Stimulated activated CD4-positive, alpha-beta T cell treated with anti-CD3 and anti-CD28 coated beads, Interleukin-12 subunit alpha, Interleukin-12 subunit beta, amount 100 ng/mL, for 48 hours (primary cell): ENCODE measurements at places on chromosomes 2 and 18.

DNA sequence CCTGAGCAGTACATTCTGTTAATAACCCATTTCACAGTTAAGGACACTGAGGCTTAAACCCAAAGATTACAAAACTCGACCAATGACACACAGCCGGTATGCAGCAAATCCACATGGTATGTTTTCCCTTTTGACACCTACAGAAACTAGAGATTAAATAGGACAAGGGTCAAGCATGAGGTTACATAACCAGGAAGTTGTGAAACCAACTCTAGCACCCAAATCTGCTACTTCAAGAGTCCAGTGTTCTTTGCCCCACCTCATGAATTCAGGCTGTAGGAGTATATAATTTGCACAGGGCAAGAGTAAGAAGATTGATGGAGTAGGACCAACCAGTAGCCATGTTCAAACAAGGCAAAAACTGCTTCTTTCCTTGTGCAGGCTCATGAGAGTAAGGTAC, 249.8 kb downstream of the BCL11A start:
- no peak for DNase-seq

DNA sequence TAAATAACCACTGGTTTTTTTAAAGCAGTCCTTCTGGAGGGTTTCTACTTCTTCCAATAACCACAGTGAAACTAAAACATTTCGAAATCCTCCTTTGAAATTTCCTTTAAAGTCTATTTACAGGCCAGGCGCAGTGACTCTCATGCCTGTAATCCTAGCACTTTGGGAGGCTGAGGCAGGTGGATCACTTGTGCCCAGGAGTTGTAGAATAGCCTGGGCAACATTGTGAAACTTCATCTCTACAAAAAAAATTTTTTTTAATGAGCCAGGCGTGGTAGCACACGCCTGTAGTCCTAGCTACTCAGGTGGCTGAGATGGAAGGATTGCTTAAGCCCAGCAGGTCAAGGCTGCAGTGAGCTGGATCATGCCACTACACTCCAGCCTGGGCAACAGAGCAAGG, 15.2 kb downstream of the KIDINS220 start:
- no peak for DNase-seq

- DNase-seq, result no peak
Observed at GRCh38 chr18:36381075-36381474, 83.6 kb downstream of the FHOD3 start.

- DNase-seq, result no peak
Observed at GRCh38 chr2:208042041-208042440, 16.7 kb upstream of the PLEKHM3 start.

GRCh38 chr2:26279886-26280285, 35.1 kb downstream of the HADHB start:
- DNase-seq, result no peak

- no peak for DNase-seq
Observed at GRCh38 chr2:65402323-65402722, 30.1 kb downstream of the SPRED2 start.

GRCh38 chr2:108632332-108633160, 86.7 kb upstream of the RANBP2 start:
- DNase-seq, result no peak

- no peak for DNase-seq
Observed at GRCh38 chr2:177000061-177000714, 212.4 kb upstream of the HNRNPA3 start.

DNA sequence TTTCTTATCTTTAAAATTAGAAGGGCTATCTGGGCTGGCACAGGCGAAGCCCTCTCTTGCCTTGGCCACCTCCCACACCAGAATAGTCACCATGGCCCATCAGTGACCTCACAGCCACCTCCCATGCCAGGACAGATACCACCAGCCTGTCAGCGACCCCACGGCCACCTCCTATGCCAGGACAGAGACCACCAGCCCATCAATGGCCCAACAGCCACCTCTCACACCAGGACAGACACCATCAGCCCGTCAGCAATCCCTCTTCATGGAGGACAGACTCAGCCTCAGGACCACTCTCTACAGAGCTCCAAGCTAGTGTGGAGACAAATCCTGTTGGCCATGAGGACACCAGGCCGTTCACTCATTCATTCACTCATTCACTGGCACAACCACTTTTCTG, 74.6 kb downstream of the ASB1 start:
- DNase-seq, result no peak

GRCh38 chr2:235365743-235366142, 128.1 kb upstream of the AGAP1 start:
- DNase-seq, result no peak

DNA sequence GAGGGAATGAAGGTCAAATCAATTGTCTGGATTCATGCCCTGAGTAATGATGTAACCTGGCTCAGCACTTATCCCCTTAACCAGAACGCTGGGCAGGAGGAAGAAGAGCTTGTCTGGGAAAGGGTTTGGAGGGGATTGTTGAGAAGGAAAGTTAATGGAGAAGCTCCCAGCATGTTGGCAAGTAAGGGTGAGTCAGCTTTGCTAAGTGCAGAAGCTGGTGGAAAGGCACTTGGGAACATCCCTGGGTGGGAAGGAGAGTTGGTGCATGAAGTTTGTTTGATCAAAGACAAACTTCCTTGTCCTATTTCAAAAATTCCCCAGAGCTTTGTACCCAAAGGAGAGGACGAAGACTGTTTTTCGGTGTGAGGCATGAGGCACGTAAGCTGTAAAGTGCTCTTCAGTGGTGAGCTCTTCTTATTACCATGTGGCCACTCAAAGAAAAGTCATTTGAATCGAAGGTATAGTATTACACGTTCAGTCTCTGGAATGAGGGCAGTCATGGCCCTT, 17.6 kb upstream of the DAW1 start:
- DNase-seq, result no peak

DNA sequence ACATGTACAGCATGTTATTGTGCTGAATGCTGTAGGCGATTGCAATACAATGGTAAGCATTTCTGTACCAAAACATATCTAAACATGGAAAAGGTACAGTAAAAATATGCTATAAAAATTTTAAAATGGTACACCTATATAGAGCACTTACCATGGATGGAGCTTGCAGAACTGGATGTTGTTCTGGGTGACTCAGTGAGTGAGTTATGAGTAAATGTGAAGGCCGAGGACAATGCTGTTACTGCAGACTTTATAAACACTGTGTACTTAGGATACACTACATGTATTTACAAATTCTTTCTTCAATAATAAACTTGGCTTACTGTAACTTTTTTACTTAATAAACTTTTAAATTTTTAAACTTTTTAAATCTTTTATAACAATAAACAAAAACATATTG, 473.4 kb upstream of the UBE2E3 start:
- no peak for DNase-seq

GRCh38 chr2:121326628-121327027, 41.6 kb upstream of the TFCP2L1 start:
- DNase-seq, result no peak

GRCh38 chr2:86764661-86765309, 25.9 kb downstream of the CD8A start:
- DNase-seq, result peak; percentile 24

- no peak for DNase-seq
Observed at GRCh38 chr18:13984080-13984479, 68.7 kb upstream of the MC2R start.

DNA sequence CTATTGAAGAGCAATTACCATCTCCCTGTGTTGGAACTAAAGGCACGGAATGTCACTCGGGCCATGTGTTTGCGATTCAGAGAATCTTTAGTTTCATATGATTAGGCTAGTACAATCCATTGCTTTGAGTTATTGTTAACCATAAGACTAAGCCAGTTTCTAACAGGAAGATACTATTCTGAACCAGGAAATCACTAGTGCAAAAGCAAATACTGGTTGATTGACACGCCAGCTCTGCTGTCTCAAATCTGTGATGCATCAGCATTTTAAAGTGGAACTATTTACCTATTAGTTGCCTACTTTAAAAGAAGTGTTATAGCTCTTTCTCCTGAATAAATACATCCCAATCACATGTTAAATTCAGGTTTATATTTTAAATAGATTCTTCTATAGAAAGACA, 61.9 kb downstream of the AFTPH start:
- DNase-seq, result no peak

DNA sequence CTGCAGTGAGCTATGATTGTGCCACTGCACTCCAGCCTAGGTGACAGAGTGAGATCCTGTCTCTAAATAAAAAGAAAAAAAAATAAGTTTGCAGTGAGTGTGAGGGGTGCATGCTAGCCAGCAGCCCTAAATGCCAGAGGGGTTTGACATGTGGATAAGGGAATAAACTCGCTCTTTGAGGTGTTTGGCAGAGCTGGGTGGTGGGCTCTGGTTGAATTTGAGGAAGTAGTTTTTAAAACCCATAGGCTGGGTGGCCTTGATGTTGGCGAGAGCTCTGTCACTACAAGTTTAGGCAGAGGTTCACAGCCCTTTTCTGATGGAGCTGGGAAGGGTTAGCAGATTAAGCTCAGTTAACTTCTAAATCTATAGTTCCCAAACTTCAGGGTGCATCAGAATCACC, 3.1 kb downstream of the ANXA4 start:
- no peak for DNase-seq

GRCh38 chr2:39686456-39686855, 20.7 kb downstream of the TMEM178A start:
- no peak for DNase-seq

GRCh38 chr2:47531378-47532042, 128.6 kb downstream of the MSH2 start:
- no peak for DNase-seq

GRCh38 chr2:217966423-217967070, 36.2 kb downstream of the TNS1 start:
- no peak for DNase-seq

DNA sequence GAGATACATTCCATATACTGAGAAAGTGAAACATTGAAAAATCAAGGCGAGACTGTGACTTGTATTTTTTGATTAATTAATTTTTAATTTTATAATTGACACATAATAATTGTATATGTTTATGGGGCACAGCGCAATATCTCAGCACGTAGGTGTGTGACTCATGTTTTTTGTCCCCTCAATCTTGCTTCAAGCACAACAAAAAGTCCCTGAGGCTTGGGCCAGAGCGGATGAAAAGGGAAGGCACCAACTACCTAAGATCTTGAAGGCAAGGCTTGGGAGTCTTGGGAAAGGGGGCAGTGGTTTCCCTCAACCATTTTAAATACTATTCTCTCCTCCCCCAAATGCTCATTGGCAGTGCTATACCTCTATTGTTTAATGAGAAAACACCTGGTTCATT, 9.9 kb downstream of the SGPP2 start:
- DNase-seq, result no peak

DNA sequence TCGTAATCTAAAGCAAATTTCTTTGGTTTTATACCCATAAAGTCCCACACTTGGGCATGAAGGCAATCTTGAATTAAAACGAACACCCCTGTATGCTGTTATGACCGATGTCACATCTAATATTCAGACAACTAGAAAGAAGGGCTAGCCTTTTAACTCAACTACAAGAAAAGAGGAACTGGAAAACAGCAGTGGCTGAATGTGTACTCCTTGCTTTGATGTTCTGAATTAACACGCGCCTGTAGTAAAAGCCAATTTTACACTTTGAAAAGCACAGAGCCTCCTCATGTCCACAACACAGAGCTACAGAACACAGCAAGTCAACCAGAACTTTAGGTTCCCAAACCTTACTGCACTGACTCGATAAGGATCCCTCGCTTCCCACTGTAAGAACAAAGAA, 147.6 kb downstream of the HDAC4 start:
- DNase-seq, result no peak

DNA sequence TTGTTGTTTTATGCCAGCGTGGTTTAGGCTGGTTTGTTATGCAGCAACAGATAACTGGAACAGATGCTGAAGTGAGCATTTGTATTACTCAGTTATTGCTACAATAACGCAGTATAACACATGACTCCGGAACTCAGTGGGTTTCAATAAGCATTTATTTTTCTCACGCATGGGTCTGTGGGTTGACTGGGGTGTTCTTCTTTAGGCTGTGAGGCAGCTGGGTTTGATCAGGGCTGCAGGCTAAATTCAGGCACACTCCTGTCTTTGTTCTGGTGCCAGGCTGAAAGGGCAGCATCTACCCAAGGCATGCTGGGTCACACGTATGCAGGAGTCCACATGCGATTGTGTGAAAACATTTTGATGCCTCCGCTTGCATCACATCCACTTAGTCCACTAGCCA, 3.8 kb upstream of the SLC1A4 start:
- DNase-seq, result no peak

GRCh38 chr2:75853436-75853835, 142.7 kb upstream of the GCFC2 start:
- DNase-seq, result no peak

GRCh38 chr2:163709270-163709669, 26.5 kb downstream of the FIGN start:
- DNase-seq, result no peak

DNA sequence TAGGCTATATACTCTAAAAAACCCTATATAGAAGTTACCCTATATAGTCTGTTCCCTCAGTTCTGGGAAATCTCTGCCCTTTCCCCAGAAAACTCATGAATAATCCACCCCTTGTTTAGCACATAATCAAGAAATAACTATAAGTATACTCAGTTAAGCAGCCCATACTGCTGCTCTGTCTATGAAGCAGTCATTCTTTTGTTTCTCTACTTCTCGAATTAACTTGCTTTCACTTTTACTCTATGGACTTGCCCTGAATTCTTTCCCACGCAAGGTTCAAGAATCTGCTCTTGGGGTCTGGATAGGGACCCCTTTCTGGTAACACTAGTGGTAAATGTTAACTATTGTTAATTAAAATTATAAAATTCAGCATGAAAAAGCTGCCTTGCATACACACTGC, 17.4 kb upstream of the AP1S3 start:
- no peak for DNase-seq

- DNase-seq, result no peak
Observed at GRCh38 chr2:219106251-219106650, 45.5 kb upstream of the IHH start.

- no peak for DNase-seq
Observed at GRCh38 chr2:39737661-39738060, 41.4 kb downstream of the THUMPD2 start.

GRCh38 chr2:28395334-28396061, 2.8 kb downstream of the FOSL2 start:
- no peak for DNase-seq

GRCh38 chr2:79619976-79620375, 107.1 kb downstream of the CTNNA2 start:
- no peak for DNase-seq

GRCh38 chr2:1778566-1778965, 34.3 kb upstream of the PXDN start:
- no peak for DNase-seq

DNA sequence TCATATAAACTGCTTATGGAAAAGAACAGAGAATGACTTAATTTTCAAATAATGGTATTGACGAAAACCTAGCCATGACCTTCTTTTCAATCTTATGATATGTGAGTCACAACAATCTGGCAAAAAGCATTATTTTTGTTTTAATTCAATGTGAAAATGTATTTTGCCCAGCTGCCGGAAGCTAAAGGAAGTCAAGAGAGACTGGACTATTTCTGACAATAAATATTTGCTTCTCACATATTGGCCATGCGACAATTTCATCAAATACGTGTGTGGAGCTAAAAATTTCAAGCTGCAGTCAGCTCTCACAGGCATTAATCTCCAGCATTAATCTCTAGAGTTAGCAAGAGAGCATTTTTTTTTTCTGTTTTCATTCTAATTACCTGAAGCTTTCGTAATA, 881.0 kb downstream of the CPS1 start:
- DNase-seq, result no peak

GRCh38 chr2:61179701-61180639, 18.0 kb downstream of the C2orf74 start:
- DNase-seq, result no peak

- no peak for DNase-seq
Observed at GRCh38 chr2:224449212-224450147, 47.6 kb upstream of the FAM124B start.

GRCh38 chr2:142769761-142770160, 107.7 kb upstream of the KYNU start:
- DNase-seq, result no peak

GRCh38 chr2:188333751-188334524, 42.3 kb downstream of the GULP1 start:
- no peak for DNase-seq
